ENCODE measurements at places on chromosomes 5 and 9.

GRCh38 chr5:88235346-88235745, 33.3 kb downstream of the TMEM161B start:
- no peak for DNase-seq

- no peak for DNase-seq
These were observed 81.0 kb upstream of the MAST4 start for GRCh38 chr5:66515209-66515608.

GRCh38 chr9:122785269-122785668, 3.5 kb upstream of the OR5C1 start:
- no peak for DNase-seq

- no peak for DNase-seq
These were observed 8.8 kb downstream of the ARPC5L start for GRCh38 chr9:124870723-124871122.

DNA sequence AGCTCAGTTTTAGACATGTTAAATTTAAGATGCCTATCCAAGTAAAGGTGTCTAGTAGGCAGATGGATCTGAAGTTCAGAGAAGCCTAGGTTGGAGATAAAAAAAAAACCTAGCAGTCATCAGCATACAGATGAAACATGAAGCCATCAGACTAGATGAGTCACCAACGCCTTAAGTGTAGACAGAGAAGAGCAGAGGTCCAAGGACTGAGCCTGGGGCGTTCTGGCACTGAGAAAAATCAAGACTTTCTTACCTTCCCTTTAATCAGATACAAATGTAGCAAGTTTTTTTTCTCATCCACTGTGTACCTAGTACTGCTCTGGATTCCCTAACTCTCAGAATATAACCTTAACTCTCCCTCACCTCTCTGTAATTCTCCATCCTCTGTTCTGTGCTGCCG, 97.3 kb downstream of the SIL1 start:
- no peak for DNase-seq

- DNase-seq, result no peak
These were observed 7.6 kb downstream of the LRSAM1 start for GRCh38 chr9:127458921-127459320.

- DNase-seq, result no peak
These were observed 193.6 kb upstream of the SMC2 start for GRCh38 chr9:103900466-103900865.

- DNase-seq, result no peak
These were observed 8.0 kb downstream of the ARL10 start for GRCh38 chr5:176373100-176373818.

DNA sequence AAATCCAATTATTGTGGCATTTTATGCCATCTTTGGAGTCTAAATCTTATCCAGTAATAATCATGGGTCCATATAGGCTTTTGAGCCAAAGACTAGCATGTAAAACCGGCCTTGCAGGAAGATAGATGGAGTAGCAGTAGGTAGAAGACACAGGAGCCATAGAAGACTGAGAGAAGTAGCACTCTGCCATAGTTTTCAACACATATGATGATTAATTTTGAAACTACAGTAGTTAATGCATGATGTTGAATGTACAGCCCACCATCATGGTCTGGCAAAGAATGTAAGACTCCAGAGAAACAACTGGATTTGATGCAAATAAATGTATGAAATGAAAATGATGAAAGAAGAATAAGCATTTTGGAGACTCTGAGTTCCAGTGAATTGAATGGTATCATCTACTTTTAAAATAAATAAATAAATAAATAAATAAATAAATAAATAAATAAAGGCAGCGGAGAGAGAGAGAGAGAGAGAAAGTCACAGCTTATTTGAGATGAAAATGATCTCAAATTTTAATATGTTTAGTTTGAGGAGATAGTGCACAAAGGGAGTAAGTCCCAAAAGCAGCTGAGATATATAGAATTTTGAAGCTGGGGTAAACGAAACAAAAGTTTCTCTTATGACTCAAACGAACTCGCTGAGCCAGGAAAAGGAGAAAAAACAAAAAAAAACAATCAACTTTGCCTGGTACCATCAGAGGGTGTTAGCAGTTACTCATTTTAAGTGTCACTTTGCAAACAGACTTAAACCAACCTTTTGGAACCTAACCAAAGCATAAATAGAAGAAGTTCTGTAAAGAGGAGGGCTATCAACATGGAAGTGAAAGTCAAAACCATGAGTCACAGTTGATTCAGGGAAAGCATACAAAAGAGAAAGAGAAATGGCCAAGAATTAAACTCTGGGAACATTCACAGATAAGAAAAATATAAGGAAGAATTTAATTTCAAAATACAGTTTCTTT, 388.7 kb downstream of the CETN3 start:
- DNase-seq, result no peak

DNA sequence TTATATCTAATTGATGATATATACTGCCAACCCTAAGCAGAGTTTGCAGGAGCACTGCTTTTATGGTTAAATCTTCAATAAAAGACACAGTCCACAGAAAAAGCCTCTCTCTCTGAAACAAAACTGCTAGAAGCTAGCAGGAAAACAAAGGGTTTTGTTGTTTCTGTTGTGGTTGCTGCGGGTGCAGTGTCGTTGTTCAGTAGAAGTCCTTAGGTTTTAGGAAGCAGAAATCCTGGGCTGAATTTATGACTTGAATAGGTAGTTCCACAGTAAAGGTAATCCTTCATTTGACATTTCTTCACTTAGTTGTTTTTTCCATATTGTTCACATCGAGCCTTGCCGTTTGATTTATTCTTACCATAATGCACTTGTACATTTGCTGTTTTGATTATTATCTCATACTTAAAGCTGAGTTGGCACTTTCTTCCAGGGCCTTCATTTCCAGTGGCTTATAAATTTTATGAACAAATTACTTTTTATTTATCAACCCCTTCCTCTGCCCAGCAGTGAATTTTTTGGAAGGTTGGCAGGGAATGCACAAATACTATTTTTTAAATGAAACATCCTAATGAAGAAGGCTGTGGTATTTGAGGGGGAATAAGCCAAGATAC, 209.6 kb upstream of the SLC30A5 start:
- no peak for DNase-seq

DNA sequence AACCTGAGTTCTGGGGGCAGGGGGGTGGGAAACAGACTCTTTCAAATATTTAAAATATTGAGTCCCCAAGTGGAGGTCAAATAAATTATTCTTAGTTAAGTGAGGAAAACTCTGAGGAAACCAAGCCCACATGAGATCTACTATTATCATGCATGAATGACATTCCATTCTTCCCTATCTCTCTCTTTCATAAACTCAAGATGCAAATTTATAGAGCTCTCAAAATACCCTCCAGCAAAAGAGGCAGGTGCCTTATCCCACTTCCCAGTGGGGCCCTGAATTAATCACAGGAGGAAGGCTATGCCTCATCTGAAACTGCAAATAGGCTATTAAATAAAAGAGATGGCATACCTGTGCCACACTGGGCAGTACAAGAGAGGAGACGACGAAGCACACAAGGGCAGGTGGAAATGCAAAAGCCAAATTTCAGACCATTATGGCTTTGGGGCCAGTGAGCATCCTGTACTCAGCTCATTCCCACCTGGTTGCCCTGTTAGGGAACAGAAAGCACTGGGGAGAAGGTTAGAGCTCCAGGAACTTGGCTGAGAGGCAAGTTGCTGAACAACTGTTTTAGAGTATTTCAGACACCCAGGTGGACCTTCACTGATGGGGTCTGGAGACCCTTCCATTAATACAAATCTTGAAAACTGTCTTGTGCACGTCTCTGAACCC, 102.2 kb upstream of the EQTN start:
- no peak for DNase-seq

DNA sequence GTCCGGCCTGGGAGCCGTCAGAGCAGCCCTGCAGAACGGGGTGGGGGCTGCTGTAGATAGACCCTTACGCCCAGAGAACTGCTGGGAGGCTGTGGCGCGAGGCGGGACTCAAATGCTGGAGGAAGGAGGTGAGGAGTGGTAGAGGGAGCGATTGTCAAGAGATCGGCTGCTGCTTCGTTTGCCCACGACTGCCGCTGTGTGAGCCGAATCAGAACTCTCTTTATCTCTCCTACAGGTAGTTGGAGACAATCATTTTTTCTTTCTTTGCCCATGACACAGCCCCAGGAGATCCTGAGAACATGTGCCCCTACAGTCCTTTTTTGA, 456 bp downstream of the ZNF79 start:
- DNase-seq, result peak; percentile 31

GRCh38 chr9:15693701-15694100, 140.9 kb downstream of the CCDC171 start:
- DNase-seq, result no peak

DNA sequence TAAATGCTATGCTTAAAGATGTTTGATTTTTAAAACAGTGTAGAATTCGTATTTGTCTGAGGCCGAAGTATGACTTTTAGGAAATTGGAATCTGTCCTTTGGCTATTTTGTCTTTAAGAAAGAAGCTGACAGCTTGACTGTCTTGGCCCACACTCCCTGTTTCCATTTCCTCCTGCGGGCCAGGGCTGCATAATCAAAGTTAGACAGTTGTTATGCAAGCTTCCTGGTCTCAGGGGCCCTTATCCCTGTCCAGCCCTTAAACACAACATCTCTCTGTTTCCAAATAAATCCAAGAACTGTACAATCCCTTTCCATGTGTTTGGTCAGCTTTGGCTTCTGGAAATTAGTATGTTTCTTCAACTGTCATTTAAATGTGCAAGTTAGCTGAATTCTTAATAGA, 54.6 kb upstream of the ECM2 start:
- DNase-seq, result no peak
